ENCODE measurements at places on chromosomes 5 and 9.

DNA sequence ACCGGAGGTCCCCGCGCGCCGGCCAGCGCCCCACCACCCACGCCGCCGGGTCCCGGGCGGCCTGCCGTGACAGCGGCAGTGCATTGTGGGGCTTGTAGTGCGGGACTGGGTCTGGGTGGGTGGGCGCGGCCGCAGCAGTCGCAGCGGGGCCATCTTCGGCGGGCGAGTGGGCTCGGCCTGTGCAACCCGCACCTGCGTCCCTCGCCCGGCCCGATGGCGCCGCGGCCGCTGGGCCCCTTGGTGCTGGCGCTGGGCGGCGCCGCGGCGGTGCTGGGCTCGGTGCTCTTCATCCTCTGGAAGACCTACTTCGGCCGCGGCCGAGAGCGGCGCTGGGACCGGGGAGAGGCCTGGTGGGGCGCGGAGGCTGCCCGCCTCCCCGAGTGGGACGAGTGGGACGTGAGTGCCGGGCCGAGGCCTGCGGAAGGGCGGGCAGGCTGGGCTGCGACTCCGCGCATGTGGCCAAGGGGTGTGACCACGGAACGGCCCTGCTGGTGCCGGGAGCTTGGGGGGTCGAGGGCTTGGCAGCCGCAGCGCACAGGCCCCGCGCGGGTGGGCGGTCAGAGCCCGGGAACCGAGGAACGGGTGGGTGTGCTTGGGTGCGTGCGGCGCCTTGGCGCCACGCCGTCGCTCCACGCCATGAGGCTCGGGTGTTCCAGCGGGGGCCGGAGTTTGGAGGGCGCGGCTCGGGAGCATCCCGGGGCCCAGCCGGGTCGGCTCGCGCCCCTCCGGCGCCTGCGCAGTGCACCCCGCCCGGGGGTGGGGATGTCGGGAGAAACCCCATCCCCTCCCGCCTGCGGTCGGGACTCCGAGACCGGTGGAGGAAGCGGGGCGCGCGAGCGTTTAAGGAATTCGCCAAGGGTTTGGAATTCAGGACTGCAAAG, at the start of gene ARL10:
Gene ARL10 (plus strand): TSS at position 137 of the 881 bp plus-strand sequence. CDS start 77 bp downstream, at position 214.
- DNase-seq, result peak; percentile 21

GRCh38 chr9:7011395-7012067, 253.8 kb downstream of the KDM4C start:
- DNase-seq, result no peak

- no peak for DNase-seq
Observed at GRCh38 chr9:94581728-94582127, 11.9 kb downstream of the FBP2 start.

DNA sequence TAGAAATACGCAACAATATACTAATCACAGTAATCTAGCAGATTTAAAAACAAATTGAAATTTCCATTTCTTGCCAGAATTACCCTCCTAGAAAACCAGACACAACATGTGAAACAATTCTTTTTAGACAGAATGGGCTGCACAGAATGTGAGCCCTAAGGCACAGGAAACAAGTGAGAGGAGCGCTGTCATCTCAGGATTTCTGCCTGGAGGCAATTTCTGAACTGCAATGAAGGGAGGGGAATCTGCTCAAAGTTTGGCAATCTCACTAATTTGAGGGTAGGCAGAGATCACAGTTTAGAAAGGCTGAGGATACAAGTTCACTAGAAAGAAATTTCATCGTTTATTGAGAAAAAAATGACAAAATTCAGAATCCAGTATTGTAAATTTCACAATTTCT, 70.3 kb downstream of the INIP start:
- no peak for DNase-seq

DNA sequence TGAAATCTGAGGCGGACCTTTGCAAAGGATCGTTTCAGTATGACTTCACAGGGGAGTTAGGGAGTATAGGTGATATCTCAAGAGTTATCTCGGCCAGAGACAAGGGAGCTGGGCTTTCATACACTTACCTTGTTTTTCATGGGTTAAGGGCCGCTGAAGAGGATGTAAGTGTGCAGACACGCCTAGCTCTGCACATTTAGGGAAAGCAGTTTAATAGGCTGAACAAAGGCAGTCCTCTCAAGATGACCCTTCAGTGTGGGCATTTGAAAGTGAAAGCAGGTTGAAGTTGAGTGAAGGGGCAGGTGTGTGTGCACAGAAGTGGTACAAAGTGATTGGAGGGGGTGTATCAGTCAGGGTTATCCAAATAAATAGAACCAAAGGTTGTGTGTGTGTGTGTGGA, 33.1 kb upstream of the PRXL2C start:
- DNase-seq, result no peak

DNA sequence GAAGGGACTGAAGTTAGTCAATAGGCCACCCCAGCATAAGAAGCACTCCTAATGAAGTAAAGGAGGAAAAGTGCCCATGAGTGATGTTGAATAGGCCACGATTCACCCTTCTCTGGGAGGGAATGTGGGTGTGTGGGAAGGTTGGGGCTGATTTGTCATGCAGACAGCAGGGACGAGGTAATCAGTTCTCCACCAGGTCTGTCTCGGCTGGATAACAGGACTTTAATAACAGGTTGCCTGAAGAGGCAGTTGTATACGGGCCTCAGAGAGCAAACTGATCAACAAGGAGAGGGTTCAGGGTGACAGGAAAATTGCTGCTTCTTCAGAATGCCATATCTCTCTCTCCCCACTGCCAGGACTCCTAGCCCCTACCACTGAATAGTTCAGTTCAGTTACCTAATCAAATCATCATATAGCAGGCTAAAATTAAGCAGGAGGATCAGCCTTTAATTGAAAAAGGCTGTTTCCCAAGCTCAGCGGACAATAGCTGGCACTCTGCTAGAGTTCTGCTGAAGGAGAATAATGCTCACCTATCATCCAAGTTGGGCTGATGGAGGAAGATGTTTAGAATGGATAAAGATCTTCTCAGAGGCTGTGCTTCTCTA, 43.6 kb upstream of the SMIM32 start:
- no peak for DNase-seq

DNA sequence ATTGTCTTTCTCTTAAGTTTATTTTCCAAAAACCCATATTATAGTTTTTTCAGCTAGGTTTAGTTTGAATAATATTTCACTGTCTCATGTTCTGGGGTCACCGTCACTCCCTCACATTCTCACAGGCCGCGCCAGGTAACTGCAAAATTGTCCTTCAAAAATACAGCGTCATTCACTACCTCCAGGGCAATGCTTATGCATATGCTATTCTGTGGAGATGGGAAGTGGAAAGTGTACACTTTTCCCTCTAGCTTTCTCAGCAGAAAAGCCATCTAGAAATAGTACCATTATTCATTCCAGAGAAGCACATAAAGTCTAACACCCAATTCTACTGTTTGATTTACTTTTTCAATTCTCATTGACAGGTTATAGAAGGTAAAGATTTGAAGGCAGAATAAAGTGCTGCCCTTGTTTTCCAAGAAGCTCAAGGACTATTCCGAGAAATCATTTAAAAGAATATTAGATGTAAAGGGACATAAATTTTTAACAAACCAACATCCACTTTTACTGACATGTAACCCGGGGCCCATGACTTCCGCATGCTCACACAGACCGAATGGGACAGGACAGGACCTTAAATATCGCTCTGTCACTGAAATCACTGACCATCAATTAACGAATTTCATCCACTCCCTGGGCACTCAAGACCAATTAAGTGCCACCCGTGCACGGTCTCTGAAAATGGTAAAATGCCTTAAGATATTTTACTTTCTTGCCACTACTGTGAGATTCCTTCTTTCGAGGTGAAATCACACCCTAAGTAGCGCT, 720 bp downstream of the NUDT12 start:
- DNase-seq, result no peak

DNA sequence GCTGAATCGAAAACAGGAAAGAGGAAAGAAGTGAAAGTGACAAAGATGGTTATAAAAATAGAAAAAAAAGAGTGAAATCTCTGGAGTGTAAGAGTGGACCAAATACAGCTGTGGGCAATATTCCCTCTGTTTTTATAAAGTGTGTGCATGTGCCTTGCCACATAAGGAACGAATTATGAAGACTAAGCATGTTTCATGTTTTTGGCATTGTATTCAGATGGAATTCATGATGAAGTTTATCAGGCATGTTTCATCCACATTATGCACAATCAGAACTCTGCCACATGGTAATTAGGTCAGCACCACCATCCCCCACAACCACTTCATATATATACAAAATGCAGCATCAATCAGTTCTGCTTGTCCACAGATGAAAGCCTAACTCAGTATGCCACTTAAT, 348.0 kb downstream of the ZNF608 start:
- no peak for DNase-seq

DNA sequence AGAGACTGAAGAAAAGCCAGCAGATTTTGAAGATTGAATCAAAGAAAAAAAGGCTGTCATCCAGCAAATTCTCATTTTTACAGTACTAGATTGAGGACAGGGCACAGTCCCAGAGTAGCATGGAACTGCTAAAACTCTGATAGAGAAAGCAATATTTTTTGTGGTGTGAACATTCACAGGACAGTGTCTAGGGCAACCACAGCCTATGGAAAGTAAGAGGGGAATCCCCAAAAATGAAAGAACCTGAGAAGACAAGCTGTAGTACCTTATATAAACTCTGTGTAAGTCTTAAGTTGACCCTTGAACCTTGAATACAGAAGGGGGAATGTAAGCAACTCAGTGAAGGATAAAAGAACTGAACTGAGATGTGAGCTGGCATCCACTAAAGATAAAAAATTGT, 540.3 kb downstream of the HINT1 start:
- no peak for DNase-seq

GRCh38 chr5:16759147-16759773, 142.5 kb upstream of the RETREG1 start:
- no peak for DNase-seq

- no peak for DNase-seq
Observed at GRCh38 chr9:129682381-129682780, 16.9 kb downstream of the PRRX2 start.

DNA sequence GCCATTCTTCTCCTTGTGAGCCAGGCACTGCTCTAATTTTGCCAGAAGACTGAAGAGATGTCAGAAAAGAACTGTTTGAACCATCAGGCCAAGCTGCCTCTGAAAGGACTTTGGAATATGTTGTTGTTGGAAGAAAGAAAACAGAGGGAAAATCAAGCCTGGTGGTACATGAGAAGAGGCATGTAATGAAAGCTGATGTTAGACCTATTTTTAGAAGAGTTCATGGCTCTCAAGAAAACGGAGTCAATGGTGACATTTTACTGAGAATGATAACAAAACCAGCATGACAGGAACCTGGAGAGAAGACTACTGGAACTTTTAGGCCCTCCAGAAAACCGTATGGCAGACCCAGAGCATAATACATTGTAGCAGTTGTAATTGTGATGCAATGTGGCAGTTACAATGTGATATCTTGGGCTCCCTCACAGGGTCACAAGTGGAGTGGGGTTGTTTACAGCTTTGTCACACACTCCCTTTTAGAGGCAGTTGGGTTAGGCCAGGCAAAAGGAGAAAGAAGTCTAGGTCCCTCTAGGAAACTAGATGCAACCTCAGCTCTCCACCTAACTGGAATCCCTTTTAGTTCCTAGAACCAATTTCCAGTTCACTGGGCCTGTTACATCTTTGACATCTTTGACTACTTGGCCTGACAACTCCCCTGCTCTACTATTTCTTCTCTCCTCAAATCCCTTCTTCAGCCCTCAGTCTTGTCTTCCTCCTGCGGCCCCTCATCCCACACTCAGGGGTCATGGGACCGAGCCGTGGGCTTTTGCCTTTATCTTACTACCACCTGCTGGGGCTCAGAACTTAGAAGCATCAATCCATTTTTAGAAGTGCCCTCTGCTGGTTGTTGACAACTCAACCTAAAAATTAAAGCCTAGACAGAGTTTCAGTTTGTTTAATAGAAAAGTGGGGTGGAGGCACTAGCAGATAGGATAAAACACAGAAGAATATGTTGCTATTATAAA, 61.2 kb upstream of the JAK2 start:
- DNase-seq, result no peak

DNA sequence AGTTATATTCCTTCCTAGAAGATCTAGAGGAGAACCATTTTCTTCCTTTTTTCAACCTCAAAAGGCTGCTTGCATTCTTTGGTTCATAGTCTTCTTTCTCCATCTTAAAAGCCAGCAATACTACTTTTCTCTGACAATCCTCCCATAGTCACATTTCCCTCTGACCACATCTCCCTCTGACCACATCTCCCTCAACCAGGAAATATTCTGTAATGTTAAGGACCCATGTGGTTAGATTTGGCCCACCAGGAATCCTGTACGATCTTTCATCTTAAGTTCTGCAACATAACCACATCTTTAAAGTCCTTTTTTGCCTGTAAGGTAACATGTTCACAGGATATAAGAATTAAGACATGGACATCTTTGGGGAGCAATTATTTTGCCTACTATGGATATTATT, 179.4 kb upstream of the SPEF2 start:
- DNase-seq, result no peak

GRCh38 chr9:99573085-99573484, 248.6 kb upstream of the NR4A3 start:
- no peak for DNase-seq

- no peak for DNase-seq
Observed at GRCh38 chr9:108382310-108382709, 473.5 kb downstream of the ACTL7B start.

DNA sequence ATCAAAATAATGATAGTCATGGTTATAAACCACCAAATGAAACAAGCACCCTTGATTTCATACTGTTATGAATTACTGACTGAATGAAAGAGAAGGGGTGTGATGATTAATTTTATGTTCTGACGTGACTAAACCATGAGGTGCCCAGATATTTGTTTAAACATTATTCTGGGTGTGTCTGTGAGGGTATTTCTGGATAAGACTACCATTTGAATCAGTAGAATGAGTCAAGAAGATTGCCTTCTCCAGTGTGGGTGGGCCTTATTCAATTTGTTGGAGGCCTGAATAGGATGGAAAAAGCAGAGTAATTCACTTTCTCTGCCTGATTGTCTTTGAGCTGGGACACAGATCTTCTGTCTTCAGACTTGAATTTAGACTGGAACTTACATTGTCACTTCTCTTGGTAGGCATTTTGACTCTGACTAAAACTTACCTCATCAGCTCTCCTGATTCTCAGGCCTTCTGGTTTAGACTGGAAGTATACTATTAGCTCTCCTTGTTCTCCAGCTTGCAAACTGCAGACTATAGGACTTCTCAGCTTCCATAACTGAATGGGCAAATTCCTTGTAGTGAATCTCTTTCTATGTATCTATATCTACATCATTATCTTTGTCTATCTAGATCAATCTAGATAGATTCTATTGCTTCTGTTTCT, 321.9 kb upstream of the TARS1 start:
- DNase-seq, result no peak

DNA sequence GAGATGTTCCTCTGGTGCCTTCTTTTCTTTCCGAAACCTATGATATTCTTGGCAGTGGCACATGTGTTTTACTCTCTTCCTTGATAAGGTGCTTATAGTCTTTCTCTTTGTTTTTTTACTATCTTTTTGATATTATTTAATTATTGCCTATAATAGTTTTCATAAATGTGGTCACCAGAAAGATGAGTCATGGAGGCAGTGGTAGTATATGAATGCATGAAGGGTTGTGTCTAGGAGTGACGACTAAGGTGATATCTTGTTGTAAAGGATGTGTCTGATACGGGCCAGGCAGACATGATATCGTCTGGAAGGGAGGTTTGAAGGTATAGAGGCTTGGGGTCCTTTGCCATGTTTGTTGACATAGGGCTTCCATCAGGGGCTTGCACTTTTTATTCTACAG, 36.8 kb downstream of the SLC44A1 start:
- DNase-seq, result no peak

All from anterior cingulate cortex (tissue), 58 donors.